Testis (tissue), 5 donors: ENCODE measurements at places on chromosomes 11 and 22. TPM values are rescaled to one million over a fixed set of nuclear protein-coding genes. Genes with fewer than 3 reads are reported as not detected.
A peak's percentile ranks its signal among the peaks of the same experiment; 100 is the strongest.

DNA sequence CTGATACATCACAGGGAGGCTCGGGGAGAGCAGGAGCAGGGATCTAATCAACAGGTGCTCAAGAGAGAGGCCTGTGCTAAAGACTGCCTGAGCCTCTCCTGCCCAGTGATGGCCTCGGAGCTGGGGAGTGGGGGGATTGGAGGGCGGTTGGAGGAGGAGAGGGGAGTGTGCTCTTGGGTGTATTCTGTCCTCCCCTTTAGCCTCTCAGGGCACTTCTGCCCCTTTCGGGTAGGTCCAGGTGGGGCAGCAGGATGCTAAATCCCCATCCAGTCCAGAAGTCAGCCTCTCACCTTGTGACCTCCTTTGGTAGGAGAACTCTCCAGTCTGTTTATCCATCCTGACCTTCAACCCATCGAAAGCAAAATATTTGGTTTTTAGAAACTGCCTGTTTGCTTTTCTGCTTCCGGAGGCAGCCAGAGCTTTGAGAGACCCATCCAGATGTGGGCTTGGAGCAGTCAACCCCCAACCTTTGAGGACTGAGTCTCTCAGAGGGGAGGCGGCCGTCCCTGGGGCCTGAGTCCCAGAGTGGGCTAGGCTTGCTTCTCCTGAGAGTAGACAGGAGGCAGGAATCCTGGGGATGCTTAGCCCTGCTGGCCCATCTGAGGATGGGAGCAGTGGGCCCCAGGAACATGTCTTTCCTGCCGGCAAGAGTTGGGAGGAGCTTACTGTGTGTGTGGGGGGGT is 105.2 kb upstream of the SYT13 start:
- no peaks in the 10 kb centered on the region for H3K27me3 ChIP-seq
- no peak overlapping the region for H3K27ac ChIP-seq
- H3K36me3 ChIP-seq: no peaks in the 10 kb centered on the region
- no peaks in the 10 kb centered on the region for H3K4me1 ChIP-seq

GRCh38 chr11:17298302-17298701 is 21.8 kb downstream of the NUCB2 start:
- no peak overlapping the region for H3K4me3 ChIP-seq
- no peaks in the 10 kb centered on the region for H3K4me1 ChIP-seq
- H3K36me3 ChIP-seq: no peaks in the 10 kb centered on the region
- H3K27me3 ChIP-seq: no peaks in the 10 kb centered on the region

The PDE2A gene
- polyA plus RNA-seq: 14.1 TPM

- H3K4me3 ChIP-seq: no peak overlapping the region
- no peak for DNase-seq
- no peaks in the 10 kb centered on the region for H3K27me3 ChIP-seq
- H3K27ac ChIP-seq: no peak overlapping the region
- H3K4me1 ChIP-seq: no peaks in the 10 kb centered on the region
Measured at GRCh38 chr11:65794570-65795510, 8.0 kb downstream of the OVOL1 start.

DNA sequence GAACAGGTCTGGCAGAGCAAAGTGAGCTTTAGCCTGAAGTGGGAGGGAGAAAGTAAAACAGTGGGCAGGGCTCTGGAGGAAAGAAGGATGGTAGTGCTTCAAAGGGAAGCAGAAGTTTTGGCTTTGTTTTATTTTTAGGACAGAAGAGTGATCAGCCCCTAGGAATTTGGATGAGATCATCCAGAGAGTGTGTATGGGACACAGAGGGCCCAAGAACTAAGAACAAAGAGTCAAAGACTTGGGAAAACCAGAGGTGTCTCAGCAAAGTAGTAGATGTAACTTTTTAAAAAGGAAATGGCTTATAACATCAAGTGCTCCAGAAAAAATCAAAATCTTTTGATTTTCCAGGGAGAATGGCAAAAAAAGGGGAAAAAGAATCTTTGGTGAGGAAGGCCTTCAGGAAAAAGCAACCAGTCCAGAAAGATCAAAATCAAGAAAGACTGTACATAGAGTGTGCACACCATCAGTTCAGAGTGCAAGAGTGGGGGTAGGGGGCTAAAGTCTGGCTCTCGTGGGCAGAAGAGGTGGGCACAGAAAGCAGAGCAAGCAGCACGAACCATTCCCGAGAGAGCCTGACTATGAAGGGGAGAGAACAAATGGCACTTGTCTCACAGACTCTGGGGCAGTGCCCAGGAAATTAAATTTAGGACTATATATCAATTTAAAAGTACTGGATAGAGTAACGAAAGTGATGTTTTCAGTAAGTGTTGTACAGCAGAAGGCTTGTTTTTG is 30.0 kb downstream of the MAPK1 start:
- H3K4me3 ChIP-seq: no peak overlapping the region
- H3K27me3 ChIP-seq: no peaks in the 10 kb centered on the region
- no peaks in the 10 kb centered on the region for H3K36me3 ChIP-seq
- no peak for DNase-seq

DNA sequence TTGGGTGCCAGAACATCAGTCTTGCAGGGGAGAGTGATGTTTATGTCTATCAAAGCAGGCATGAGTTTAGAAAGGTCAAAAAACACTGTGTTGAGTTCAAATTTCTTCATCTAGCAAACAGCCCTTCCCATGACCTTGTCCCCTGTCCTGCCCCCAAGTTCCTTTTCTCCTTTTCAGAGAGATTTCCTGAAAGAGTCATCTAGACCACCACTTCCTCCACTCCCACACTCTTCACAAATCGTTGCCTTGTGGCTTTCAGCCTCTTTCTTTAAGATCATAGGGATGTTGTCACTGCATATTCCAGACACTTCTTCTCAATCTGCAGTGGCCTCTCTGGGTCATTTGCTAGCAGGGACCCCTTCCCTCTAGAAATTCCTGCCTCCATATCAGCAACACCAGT is 290.5 kb downstream of the TENM4 start:
- H3K27me3 ChIP-seq: no peaks in the 10 kb centered on the region
- no peak overlapping the region for H3K27ac ChIP-seq
- H3K4me3 ChIP-seq: no peak overlapping the region
- no peak for DNase-seq
- peaks cover 9% of the 10 kb centered on the region for H3K4me1 ChIP-seq

DNA sequence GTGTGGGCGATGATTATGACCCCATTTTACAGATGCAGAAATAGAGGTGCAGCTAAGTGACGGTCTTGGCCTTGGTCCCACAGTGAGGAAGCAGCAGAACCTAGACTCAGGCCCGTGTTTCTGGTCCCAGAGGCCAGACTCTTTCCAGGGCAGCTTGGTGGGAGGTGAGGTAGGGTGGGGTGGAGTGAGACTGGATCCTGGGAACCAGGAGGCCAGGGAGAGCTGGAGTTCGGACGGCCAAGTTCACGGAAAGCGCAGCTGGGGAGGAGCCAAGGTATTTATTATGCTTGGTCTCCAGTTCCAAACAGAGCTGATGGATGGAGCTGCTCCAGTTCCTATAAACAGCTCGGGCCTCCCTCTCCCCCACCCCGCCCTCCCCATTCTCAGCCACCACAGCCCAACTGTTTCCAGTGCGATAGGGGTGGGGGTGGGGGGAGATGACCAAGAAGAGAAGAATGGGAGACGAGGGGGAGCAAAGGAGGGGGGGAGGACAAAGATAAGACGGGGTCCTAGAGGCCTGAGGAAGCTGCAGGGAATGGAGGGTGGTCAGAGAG is 16.2 kb downstream of the LRRC32 start:
- no peak overlapping the region for H3K4me3 ChIP-seq
- H3K27me3 ChIP-seq: no peaks in the 10 kb centered on the region
- peak; percentile 78 for DNase-seq
- peak overlapping the region; percentile 29 for H3K27ac ChIP-seq
- no peaks in the 10 kb centered on the region for H3K36me3 ChIP-seq

- H3K36me3 ChIP-seq: no peaks in the 10 kb centered on the region
- H3K27me3 ChIP-seq: no peaks in the 10 kb centered on the region
- DNase-seq: no peak
- no peak overlapping the region for H3K4me3 ChIP-seq
- no peaks in the 10 kb centered on the region for H3K4me1 ChIP-seq
Measured at GRCh38 chr11:11291041-11292015, 61.7 kb downstream of the CSNK2A3 start.

DNA sequence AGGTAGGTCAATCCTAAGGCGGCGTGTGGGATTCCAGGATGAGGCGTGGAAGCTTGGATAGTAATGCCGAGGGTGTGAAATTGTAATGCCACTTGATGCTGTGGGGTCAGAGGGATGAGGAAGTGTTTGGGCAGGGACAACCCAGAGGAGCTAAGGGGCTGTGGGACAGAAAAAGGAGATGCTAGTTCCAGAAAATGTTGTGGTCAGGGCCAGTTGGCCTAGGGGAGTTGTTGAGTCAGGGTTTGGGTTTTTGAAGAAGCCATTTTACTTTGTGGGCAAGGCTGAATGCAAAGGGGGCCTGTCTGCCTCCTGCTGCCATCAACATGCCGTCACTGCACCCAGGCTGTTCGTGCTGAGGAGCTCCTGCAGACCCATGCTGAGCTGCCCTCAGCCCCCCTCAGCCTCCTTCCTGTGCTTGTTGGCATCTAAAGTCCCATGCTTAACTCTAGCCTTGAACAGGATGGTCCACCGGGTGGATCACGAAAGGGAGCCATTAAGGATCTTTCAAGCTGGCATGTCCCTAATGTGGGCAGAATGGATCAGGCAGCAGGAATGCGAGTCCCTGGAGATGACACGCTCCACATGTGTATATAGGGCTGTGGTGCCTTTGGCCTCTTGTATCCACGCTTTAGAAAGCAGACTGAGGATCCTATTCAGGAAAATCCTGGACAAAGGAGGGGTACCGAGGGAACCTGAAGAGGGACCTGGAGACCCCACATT is 2.1 kb downstream of the C11orf16 start:
- no peak for DNase-seq
- no peaks in the 10 kb centered on the region for H3K36me3 ChIP-seq
- no peaks in the 10 kb centered on the region for H3K27me3 ChIP-seq
- H3K4me1 ChIP-seq: no peaks in the 10 kb centered on the region

DNA sequence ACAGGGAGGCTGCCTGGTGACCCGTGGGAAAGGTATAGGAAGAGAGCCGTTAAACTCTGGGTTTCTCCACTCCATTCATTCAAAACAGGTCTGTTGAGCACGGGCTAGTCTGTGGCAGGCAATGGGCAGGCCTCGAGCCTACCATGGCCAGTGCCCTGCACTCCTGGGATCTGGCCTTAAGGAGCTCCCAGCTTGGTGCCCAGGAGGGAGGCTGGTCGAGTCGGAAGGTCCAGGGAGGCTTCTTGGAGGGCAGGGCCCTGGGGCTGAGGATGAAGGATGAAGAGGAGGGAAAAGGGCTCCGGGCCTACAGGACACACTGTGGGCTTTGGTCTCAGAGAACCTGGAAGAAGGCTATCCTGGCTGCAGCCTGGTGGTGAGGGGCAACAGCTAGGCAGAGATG is 41.9 kb upstream of the MN1 start:
- peak; percentile 12 for DNase-seq
- H3K4me1 ChIP-seq: peaks cover 11% of the 10 kb centered on the region
- H3K27me3 ChIP-seq: no peaks in the 10 kb centered on the region
- H3K36me3 ChIP-seq: no peaks in the 10 kb centered on the region

GRCh38 chr11:84091212-84091986 is 805.2 kb upstream of the CCDC90B start:
- no peaks in the 10 kb centered on the region for H3K27me3 ChIP-seq
- H3K4me3 ChIP-seq: no peak overlapping the region
- DNase-seq: no peak
- H3K36me3 ChIP-seq: no peaks in the 10 kb centered on the region
- H3K27ac ChIP-seq: no peak overlapping the region
- H3K4me1 ChIP-seq: peaks cover 4% of the 10 kb centered on the region

The PRODH gene
- polyA plus RNA-seq: 3.2 TPM

DNA sequence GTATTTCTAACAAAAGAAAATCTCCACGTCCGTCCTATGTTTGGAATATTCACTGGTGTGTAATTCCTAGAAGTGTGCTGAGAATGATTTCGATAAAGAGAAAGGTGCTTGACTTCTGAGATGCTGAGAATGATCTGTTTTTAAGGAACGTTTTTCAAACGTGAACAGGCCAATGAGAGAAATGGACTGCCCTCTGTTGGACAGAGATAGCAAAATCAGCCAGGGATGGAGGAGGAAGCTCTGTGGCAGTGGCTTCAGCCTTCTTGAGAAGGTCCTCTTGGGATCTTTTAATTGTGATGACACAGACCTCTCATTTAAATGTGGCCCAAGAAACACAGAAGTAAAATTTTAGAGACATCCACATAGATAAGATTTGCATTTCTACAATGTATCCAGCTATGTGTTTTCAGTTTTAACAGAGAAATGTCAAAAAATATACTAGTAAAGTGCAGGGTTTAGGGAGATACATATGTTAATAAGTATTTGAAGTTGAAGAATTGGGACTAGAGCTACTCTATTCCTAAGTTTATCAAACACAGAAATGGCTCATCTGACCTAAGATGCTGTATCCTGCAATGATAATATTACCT is 84.0 kb upstream of the RCN1 start:
- H3K36me3 ChIP-seq: no peaks in the 10 kb centered on the region
- H3K27ac ChIP-seq: no peak overlapping the region
- H3K4me3 ChIP-seq: no peak overlapping the region
- no peaks in the 10 kb centered on the region for H3K4me1 ChIP-seq

The CREBZF gene
- polyA plus RNA-seq: 34.7 TPM

The MAP6 gene
- polyA plus RNA-seq: 38.1 TPM

- H3K27ac ChIP-seq: no peak overlapping the region
- H3K4me1 ChIP-seq: no peaks in the 10 kb centered on the region
- no peaks in the 10 kb centered on the region for H3K27me3 ChIP-seq
- no peak for DNase-seq
- no peak overlapping the region for H3K4me3 ChIP-seq
Measured at GRCh38 chr22:47073075-47073474, 310.6 kb downstream of the TBC1D22A start.

- no peaks in the 10 kb centered on the region for H3K36me3 ChIP-seq
- no peak overlapping the region for H3K4me3 ChIP-seq
- H3K27me3 ChIP-seq: no peaks in the 10 kb centered on the region
- no peak for DNase-seq
Measured at GRCh38 chr11:124784051-124784450, 16.2 kb downstream of the MSANTD2 start.

GRCh38 chr11:133081020-133081419 is 451.3 kb downstream of the OPCML start:
- no peak overlapping the region for H3K27ac ChIP-seq
- H3K4me1 ChIP-seq: no peaks in the 10 kb centered on the region
- H3K27me3 ChIP-seq: no peaks in the 10 kb centered on the region
- H3K4me3 ChIP-seq: no peak overlapping the region
- H3K36me3 ChIP-seq: no peaks in the 10 kb centered on the region

- no peak overlapping the region for H3K4me3 ChIP-seq
- H3K27ac ChIP-seq: no peak overlapping the region
- H3K36me3 ChIP-seq: no peaks in the 10 kb centered on the region
- no peaks in the 10 kb centered on the region for H3K27me3 ChIP-seq
Measured at GRCh38 chr22:37920126-37920525, 14.0 kb downstream of the MICALL1 start.

The E2F8 gene
- polyA plus RNA-seq: 5.3 TPM

DNA sequence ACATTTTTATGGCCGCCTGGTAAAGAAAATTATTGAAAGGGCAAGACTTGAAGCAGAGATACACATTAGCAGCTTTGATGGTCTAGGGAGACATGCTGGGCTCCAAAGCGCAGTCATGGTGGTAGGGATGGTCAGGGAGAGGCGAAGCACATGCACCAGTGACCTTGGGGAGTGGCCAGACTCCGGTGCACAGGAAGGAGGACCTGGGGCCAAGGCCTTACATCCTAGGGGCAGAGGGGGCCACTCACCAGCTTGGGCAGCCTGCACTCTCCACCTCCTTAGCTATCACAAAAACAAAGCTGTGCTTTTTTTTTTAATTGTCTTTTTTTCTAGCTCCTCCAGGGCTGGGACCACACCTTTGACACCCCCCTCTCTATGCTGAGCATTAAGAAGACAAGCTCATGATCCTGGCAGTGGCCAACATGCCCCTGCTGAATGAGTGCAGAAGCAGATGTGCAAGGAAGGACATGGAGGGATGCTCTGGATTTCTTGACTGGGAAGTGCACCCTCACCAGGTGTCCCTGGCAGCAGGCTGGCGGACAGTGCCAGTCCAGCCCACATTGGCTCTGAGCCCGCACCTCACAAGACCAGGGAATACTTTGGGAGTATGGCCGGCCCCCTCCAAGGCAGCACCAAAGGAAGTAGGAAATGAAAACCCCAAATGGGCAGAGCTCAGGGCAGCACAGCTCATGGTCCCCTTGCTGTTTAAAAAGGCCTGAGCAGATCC is 619.9 kb downstream of the TBC1D22A start:
- DNase-seq: no peak
- no peaks in the 10 kb centered on the region for H3K36me3 ChIP-seq
